Cortex of kidney (tissue), 1 donor: ENCODE measurements at places on chromosomes 5 and 9.

DNA sequence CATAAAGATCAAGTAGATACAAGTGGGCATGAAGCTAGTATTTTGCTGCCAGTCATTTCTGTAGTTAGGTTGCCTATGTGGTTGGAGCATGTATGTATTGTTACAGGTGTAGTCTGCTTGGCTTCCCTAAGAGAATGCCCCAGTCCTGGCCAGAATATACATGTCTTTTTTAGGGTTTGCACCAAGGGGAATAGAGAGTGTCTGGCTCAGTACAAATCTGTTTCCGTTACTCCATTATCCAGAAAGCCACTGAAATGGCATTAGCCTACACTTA is 23.2 kb downstream of the TGFBR1 start:
- DNase-seq: no peak

DNA sequence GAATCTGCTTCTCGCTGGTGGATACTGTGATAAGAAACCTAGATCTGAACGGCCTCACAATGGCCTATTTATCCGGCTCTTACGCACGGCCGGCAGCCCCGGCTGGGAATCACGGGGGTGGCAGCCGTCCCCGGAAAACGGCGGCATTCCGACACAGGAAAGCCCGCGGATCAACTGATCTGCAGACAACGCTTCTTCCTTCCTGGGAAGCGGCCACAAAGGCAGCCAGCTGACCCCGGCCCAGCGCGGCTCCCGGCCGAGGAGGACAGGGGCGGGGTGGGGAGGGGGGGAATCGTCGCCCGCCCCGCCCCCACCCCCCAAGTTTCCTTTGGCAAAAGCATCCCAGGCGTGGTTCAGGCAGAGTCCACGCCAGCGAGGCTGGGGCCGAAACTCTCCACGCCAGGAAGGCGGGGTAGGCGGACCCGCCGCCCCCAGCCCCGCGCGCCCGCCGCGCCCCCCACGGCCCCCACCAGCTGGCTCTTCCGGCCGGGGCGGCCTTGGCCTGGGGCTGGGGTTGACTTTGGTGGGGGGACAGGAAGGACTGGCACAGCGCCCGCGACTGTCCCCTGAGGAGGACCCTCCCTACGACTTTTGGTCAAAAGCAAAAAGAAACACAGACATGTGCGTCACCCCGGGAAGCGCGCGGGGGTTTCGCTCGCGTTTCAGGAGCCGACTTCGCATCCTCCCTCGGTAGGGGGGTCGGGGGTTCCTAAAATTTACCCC is 247.7 kb upstream of the ANKRD55 start:
- no peak for DNase-seq

GRCh38 chr5:74452856-74453255 is 187.7 kb downstream of the ENC1 start:
- no peak for DNase-seq

DNA sequence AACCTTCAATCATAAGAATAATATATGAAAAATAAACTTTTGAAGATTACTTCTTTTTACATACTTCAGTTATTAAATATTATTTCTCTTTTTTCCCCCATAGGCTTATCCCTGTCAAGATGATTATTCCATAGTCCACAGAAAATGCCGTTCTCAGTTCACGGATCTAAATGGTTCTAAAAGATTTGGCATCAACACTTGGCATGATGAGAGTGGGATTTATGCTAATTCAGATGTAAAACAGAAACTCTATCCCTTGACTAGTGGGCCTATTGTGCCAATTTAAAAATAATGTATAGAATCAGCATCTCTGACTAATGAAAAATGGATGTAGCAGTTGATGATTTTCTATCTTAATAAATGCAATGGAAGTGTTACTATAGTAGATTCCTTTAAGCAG is 85.2 kb downstream of the CFAP95 start:
- DNase-seq: no peak

DNA sequence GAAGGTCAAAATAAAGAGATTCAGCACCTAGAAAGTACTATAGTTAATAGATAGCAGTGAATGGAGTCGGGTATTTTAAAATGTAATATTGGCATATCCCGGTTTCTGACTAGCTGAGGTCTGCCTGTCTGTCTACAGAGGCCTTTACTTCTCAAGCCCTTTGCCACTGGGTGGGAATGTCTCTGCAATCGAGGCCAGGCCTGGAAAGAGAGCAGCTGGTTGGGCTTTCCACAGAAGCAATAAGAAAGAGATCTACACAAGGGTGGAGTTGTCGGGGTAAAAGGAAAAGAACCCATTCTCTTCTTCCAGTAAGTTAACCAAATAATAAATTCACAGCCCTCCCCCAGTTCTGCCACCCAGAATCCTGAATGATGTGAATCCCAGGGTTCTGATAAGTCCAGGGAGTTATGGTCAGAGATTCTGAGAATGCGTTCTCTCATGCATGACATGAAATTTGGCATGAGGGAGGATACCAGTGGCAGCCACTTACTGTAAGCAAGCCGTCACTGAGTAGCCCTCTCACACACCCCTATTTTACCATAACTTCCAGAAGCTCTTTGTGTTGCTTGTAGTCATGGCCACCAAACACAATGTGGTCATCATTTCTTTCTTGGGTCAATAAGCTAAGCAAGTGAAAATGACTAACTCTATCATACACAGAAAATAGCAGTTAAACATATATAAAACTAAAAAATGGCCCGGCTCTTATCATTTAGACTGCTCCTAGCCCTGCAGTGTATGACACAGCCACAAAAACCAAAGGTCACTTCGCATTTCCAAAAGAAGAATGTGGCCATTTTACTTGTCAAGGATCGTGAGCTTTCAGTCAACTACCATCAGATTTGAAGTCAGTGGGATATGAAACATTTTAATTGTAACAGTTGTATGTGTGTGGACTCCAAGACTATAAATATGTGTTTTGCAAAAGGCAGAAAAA is 185.0 kb downstream of the GLIS3 start:
- no peak for DNase-seq

- no peak for DNase-seq
Observed at GRCh38 chr5:109105631-109106267, 304.0 kb downstream of the PJA2 start.

GRCh38 chr5:109006129-109006528 is 258.4 kb downstream of the FER start:
- DNase-seq: no peak

DNA sequence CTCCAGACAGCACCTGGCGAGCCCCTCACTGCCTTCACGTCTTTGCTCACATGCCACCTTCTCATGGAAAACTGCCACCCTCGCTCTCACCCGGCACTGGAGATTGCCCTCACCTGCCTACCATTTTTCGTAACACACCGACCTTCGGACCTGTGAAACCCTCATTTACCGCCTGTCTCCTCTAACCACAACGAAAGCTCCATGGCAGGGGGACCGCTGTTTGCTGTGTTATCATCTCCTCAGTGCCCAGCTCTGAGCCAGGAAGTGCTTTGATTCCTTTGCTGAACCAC is 109.2 kb upstream of the PHYKPL start:
- no peak for DNase-seq

GRCh38 chr5:164060786-164061355 is 555.5 kb downstream of the MAT2B start:
- DNase-seq: no peak

- no peak for DNase-seq
Observed at GRCh38 chr9:92644278-92644677, 25.7 kb downstream of the IPPK start.

DNA sequence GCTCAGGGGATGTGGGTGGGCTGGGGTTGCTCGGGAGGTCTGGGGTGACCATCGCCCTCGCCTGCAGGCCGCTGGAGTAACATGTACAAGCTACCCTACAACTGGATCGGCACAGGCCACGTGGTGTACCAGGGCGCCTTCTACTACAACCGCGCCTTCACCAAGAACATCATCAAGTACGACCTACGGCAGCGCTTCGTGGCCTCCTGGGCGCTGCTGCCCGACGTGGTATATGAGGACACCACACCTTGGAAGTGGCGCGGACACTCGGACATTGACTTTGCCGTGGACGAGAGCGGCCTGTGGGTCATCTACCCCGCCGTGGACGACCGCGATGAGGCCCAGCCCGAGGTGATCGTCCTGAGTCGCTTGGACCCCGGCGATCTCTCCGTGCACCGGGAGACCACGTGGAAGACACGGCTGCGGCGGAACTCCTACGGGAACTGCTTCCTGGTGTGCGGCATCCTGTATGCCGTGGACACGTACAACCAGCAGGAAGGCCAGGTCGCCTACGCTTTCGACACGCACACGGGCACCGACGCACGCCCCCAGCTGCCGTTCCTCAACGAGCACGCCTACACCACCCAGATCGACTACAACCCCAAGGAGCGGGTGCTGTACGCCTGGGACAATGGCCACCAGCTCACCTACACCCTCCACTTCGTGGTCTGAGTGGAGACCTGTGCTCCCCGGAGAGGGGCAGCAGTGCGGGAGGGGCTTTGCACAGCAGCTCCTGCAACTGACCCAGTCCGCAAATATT is 33.0 kb downstream of the OLFML2A start:
- no peak for DNase-seq

- DNase-seq: no peak
Observed at GRCh38 chr9:90095682-90096081, 490.9 kb downstream of the GADD45G start.

GRCh38 chr5:127619908-127620479 is 28.9 kb upstream of the CTXN3 start:
- no peak for DNase-seq
